ENCODE measurements at places on chromosomes 6 and 20.

DNA sequence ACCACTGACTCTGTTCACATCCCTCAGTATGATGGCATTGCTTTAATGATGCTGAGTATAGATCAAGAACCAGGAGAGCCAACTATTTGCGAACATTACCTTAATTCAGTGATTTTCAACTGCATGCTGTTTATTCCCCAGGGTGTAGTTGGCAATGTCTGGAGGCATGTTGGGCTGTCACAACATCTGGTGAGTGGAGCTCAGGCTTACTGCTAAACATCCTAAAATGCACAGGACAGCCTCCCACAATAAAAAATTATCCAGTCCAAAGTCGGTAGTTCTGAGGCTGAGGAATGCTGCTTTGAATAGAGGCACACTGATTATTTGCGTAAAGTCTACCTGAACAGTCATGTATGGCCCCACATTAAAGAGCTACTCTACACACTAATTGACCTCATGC is 94.8 kb upstream of the OPRM1 start:
- DNase-seq: no peak

GRCh38 chr6:20965915-20966314 is 431.7 kb downstream of the CDKAL1 start:
- DNase-seq: no peak

GRCh38 chr6:148593130-148593812 is 153.6 kb upstream of the UST start:
- DNase-seq: no peak

- DNase-seq: no peak
Measured at GRCh38 chr6:15485936-15486335, 176.9 kb downstream of the DTNBP1 start.

- no peak for DNase-seq
Measured at GRCh38 chr20:34791289-34792020, 34.0 kb downstream of the NCOA6 start.

DNA sequence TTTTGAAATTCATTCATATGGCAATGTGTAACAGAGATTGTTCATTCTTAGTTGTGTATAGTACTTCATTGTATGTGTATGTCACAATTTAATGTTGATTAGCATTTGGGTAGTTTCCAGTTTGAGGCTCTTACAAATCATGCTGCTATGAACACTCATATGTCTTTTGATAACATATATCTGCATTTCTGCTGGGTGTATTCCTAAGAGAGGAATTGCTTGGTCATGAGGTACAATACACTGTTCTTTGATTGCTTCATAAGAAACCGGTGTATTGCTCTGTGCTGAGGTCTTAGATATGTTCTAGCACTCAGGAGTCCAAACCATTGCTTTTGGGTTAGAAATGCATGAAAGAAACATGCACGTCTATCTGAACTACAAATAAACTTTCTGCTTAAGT is 492.9 kb upstream of the JAG1 start:
- DNase-seq: no peak

GRCh38 chr6:113392551-113393055 is 464.5 kb upstream of the MARCKS start:
- no peak for DNase-seq

GRCh38 chr6:22726966-22727365 is 157.6 kb downstream of the HDGFL1 start:
- DNase-seq: no peak

DNA sequence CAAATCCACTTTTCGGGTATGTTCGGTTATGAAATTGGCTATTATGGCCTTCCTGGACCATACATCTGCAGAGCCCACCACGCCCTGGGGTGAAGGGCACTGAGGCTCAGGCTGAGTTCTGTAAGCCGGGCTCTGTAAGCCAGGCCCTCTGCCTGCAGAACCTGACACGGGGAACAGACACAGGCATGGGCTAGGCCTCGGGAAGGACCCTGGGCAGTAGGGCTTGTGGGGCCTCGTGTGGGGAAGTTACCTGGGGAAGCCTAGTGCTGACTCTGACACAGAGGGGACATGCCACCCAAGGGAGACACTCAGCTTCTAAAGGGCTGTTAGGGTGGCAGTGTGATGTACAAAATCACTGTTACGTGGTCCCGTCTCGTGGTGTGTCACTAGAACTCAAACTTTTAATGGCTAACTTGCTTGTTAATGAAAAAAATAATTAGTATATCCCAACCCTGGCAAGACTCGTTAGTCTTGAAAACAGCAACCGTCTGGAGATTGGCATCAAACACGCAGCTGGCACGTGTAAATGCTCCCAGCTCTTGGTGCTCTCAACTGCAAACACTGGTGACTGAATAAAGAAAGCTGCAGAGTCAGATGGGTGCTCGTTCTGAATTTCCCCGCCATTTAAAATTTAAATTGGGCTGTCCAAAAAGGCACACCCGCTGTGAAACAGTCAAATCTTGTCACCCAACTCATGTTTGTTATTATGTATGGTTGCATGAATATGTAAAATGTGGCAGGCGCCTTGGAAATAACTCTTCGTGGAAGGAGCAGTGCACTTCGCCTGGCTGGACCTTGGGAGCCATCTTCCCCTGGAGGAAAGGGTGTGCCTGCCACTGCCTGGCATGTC is 23.6 kb upstream of the TCFL5 start:
- DNase-seq: no peak

Data from stimulated activated CD4-positive, alpha-beta T cell treated with anti-CD3 and anti-CD28 coated beads, Interleukin-2, amount 100 ng/mL, for 24 hours (primary cell).